Activated CD4-positive, CD25-positive, alpha-beta regulatory T cell treated with anti-CD3 and anti-CD28 coated beads, Interleukin-2, amount 50 U/mL, for 72 hours (primary cell): ENCODE measurements at places on chromosomes 1 and 21.
A peak's percentile ranks its signal among the peaks of the same experiment; 100 is the strongest.

DNA sequence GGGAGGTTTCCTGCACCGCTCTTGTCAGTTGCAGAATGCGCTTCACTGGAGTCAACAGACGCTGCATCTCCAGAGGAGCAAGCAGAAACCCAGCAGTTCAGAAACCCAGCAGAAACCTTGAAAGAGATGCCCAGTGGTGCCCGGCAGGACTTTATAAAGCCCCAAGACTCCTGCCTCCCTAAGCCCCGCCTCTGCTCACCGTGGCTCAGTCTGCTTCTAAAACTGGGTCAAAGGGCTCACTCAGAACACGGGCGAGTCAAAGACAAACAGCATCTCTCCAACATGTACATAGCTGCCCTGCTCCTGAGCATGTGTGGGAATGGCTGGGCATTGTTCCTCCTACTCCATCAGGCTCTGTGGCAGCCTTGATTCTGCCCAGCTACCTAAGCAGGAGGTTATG is at the start of gene HMGCS2:
Gene HMGCS2, minus strand, starts transcription at position 128 of the 400 bp plus-strand sequence. Its CDS starts 61 bp downstream, at position 67.
- no peak for DNase-seq

GRCh38 chr1:47362828-47363227 is 29.2 kb downstream of the CMPK1 start:
- no peak for DNase-seq

DNA sequence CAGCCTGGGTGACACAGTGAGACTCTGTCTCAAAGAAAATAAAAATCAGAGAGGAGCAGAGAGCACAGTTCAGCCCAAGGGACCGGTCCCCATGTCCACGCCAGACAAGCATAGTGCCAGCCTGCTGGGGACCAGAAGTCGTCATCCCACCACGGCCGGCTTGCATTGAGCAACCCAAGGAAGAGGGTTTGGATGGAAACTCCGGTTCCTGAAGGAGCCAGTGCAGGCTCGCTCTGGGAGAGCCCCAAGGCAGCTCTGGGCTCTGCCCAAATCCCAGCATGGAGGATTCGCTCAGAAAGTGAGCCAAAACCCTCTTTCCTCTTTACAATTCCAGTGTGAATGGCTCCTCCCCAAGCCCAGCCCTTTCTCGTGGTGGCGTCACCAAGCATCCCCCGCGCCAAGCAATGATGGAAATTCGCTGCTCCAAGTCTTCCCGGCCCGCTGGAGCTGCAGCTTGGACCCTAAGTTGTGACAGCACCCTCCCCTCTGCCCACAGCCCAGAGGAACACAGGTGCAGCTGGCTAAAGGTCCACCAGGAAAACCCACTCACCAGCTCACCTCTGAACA is 64.1 kb upstream of the SLC25A33 start:
- DNase-seq, result no peak

DNA sequence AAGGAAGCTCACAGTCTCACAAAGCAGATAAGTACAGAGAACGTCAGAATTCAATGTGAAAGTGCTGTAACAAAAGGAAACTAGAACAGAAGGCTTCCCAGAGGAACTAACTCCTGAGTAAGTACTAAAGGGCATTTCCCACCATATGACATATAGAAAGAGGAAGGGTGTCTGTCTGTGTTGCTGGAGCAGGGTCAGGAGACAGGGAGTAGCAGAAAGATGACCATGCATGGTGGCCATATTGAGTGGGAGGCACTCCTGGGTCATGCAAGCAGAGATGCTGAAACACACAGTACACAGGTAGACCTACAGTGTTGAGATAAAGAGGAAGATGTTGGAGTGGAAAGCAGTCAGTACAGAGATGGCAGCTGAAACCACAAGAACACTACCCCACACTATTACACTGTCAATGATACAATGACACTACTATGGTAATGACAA is 47.3 kb downstream of the SLC25A24 start:
- no peak for DNase-seq

GRCh38 chr1:205074513-205074912 is 9.7 kb downstream of the TMEM81 start:
- DNase-seq, result no peak

- no peak for DNase-seq
Measured at GRCh38 chr1:17109892-17110554, 9.2 kb downstream of the PADI2 start.

DNA sequence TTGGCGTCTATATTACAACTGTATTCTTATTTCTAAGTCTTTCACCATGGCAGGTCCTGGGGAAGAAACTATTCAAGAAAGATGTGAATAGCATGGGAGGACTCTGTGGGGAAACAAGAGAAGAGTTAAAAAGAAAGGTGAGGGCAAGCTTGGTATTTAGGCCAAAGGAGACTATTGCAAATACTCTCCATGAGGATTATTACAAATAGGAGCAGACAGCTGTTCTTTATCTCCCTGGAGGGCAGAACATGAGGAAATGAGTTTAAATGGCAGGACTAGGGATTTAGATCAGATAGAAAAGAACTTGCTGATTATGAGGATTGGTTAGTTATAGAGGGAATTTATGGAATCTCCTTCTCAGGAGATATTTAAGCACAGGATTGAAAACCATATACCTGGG is 186.8 kb downstream of the CDC7 start:
- DNase-seq, result no peak

- no peak for DNase-seq
Measured at GRCh38 chr1:172698224-172698623, 39.3 kb downstream of the FASLG start.

GRCh38 chr1:84956097-84956496 is 40.8 kb downstream of the MCOLN2 start:
- DNase-seq, result no peak

DNA sequence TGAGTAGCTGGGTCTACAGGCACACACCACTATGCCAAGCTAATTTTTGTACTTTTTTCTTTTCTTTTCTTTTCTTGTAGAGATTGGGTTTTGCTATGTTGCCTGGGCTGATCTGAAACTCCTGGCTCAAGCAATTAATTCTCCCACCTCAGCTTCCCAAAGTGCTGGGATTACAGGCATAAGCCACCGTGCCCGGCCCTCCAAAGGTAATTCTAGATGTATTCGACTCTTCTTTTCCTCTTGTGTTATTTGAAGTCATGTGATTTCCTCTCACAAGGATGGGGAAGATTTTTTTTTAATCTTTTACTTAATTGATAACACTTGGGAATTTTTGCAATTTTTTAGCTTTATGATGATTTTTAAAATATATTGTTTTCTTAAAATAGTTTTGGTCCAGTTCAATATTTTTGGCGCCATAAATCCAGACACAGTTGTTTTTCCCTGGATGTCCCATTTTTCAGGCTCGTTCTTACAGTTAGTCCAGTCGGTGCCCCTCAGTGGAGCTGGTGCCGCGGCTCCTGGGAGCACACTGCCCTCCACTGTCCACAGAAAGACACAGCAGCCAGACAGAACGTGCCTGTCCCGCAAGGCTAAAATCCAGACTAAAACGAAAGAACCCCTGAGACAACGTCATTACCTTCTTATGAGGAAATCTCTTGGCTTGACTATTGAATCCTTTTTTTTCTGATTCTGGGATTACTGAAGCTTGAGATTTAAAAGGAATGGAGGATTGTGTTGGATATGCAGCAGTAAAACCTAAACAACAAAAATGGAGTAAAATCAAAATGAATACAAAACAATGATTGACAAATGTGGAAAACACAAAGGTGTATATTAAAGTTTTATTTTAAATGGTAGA is 22.4 kb downstream of the STPG1 start:
- DNase-seq, result peak; percentile 61

DNA sequence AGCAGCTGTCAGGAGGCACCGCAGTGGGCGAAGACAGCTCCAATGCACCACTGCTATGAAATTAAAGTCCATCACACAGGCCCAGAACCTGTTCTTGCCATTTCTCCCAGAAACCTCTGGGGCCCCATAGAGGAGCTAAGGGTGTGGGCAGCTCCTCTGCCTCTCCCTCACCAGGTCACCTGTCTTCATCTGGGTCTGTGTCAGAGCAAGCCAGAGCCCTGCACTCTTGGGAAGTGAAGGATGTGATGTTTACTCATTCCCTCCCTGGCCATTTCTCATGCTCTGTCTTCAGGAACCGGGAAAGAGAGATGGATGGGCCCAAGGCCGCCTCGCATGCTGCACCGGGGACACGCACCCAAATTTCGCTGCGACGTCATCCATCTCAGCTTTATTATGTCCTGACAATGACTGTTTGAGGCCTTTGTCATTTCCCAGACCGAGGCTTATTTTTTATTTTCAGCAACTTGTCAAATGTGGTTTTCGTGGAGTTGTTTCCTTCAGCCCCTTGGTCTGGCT is 216.1 kb downstream of the NPHP4 start:
- DNase-seq, result no peak

DNA sequence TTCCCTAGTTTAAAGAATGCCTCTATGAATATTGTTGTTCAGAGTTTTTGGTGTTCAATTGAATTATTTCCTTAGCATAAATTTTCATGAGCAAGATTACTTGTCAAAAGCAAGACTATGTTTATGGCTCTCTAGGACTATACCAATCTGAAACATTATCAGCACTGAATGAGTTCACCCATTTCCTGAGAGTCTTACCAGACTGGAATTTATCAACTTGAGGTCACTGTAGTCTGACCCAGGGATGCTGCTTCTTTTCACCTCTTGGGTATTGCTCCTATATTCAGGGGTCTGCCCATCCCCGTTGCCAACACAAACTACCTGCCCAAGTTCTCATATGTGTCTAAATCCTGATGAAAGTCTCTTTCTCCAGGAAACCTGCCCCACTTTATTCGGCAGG is 42.6 kb downstream of the OPTC start:
- DNase-seq, result no peak

- no peak for DNase-seq
Measured at GRCh38 chr1:25572107-25572506, 28.7 kb downstream of the LDLRAP1 start.
